ENCODE measurements at places on chromosomes 5 and 9.
A peak's percentile ranks its signal among the peaks of the same experiment; 100 is the strongest.

DNA sequence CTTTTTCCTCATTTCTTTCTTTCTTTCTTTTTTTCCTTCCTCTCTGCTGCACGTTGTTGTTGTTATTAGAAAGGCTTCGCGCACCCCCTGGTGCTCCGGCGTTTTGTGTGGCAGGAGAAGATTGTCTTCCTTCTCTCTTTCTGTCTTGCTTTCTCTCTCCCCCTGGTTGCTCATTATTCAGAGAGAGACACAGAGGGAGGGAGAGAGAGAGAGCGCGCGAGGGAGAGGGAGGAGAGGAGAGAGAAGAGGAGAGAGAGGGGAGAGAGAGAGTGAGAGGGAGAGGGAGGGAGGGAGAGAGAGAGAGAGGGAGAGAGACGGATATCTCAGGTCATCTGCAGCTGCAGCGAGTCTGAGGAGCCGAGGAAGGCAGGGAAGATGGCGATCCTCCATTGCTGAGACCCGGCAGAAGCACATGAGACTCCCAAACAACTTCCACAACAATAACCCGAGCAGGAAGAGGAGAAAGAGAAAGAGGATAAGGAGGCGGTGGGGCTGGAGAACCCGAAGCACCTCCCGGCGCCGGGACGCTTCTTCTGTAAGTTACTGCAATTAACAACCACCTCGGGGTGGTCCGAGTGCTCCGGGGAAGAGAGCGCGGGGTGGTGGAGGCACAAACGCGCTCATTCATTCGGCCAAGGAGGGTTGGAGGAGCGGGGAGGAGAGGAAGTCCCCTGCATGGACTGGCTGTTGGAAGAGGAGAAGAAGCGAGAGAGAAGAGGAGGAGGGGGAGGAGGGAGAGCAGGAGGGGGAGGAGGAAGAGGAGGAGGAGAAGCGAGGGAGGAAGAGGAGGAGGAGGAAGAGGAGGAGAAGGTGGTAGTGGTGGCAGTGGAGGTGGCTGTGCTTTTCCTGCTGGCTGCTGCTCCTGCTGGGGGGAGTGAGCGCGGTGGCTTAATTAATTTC lies at the start of gene ZNF462:
TSS of gene ZNF462 (plus strand) at position 346 of the 900 bp plus-strand sequence. CDS start 60,218 bp downstream, outside the sequence.
- H3K36me3 ChIP-seq, result no peaks in the 10 kb centered on the region
- peaks cover 47% of the 10 kb centered on the region for H3K4me1 ChIP-seq
- no peak for DNase-seq
- peak within 1 kb of the TSS; percentile 83 for H3K4me3 ChIP-seq
- no peaks in the 10 kb centered on the region for H3K27me3 ChIP-seq
- peak within 1 kb of the TSS; percentile 89 for H3K27ac ChIP-seq

DNA sequence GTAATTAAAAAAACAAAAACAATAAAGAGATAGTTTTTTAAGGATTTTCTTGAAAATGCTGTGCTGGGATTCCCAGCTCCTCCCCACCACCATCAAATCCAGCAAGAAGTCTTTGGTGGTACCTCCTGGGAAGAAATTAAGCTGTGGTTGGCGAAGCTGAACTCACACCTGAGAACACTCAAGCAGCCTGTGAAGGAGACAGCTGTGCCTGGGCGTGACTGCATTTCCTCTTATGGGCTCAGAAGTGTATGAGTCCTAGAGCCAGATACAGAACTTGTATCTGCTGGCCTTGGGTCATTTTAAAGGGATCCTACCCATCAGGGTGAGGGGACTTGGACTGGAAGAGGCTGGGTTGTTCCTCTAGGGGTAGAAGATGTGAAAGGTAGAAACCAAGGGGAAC lies 561.2 kb upstream of the SGCD start:
- no peaks in the 10 kb centered on the region for H3K36me3 ChIP-seq
- no peak for DNase-seq
- no peaks in the 10 kb centered on the region for H3K4me1 ChIP-seq

DNA sequence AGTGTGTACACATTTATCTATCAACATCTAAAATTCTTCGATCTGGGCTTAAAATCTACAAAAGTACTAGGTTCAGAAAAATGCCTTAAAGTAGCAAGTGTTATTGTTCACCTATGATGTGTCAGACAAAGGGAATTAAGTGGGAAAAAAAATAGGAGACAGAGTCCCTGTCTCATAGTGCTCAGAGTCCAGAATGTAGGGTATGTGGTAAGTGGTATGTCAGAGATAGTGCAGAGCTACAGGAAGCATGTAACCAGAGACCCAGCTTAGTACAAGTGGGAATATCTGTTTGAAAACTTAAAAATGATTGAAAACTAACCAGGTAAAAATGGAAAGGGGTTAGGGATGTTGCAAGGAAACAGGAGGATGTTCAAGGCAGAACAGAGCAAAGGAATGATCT lies 482.8 kb downstream of the ELAVL2 start:
- H3K36me3 ChIP-seq, result no peaks in the 10 kb centered on the region
- no peaks in the 10 kb centered on the region for H3K4me1 ChIP-seq
- no peak overlapping the region for H3K27ac ChIP-seq
- no peak for DNase-seq

GRCh38 chr5:116536316-116537083 lies 38.1 kb downstream of the SEMA6A start:
- H3K27ac ChIP-seq, result no peak overlapping the region
- no peaks in the 10 kb centered on the region for H3K36me3 ChIP-seq
- DNase-seq, result no peak
- no peak overlapping the region for H3K4me3 ChIP-seq
- H3K4me1 ChIP-seq, result no peaks in the 10 kb centered on the region
- H3K27me3 ChIP-seq, result no peaks in the 10 kb centered on the region

Measured in esophagus muscularis mucosa (tissue), 4 donors.